ENCODE measurements at places on chromosomes 5 and 9.

GRCh38 chr9:114270120-114270975 lies 52.5 kb upstream of the ORM1 start:
- DNase-seq: no peak

GRCh38 chr5:78490709-78491485 lies 130.5 kb downstream of the SCAMP1 start:
- DNase-seq: no peak

DNA sequence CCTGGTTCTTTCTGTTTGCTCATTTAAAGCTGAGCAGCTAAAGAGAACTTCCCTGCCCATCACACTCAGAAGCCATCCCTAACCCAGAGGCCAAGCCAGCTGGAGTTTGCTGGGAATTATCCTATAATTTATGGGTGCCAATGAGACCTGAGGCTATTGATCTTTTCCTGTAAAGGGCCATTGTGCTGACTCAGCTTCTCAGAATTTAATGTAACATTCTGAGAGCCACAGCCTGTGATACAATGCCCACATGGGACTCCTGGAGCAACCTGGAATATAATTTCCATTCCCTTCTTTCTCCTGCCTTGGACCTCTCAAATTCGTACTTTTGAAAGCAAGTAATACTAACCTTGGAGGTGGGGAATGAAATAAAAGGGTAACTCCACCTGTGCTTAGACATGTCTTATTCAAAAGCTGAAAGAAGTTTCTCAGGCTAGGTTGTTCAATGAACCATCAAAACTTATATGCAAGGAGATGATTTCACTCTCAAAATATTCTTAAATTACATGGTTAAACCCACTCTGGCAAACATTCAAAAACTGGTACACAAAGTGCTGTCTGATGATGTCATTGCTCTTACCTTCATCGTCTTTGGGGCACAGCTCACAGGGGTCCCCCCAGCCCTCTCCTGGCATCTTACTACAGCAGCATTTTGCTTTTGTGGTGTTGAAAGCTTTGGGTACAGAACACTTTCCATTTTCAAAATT lies 206.7 kb downstream of the SLC12A2 start:
- no peak for DNase-seq

GRCh38 chr5:175092691-175093090 lies 351.3 kb downstream of the DRD1 start:
- no peak for DNase-seq

Data from AG20443 (cell line).